ENCODE measurements at places on chromosomes 1 and 21.

- DNase-seq = no peak
Observed at GRCh38 chr21:36212513-36212780, 55.8 kb downstream of the DOP1B start.

GRCh38 chr1:235327559-235328270, at the start of gene ARID4B:
Gene ARID4B, minus strand, starts transcription at chr1:235328179. Its CDS starts 1,260 bp downstream, at chr1:235326919.
- no peak for DNase-seq

DNA sequence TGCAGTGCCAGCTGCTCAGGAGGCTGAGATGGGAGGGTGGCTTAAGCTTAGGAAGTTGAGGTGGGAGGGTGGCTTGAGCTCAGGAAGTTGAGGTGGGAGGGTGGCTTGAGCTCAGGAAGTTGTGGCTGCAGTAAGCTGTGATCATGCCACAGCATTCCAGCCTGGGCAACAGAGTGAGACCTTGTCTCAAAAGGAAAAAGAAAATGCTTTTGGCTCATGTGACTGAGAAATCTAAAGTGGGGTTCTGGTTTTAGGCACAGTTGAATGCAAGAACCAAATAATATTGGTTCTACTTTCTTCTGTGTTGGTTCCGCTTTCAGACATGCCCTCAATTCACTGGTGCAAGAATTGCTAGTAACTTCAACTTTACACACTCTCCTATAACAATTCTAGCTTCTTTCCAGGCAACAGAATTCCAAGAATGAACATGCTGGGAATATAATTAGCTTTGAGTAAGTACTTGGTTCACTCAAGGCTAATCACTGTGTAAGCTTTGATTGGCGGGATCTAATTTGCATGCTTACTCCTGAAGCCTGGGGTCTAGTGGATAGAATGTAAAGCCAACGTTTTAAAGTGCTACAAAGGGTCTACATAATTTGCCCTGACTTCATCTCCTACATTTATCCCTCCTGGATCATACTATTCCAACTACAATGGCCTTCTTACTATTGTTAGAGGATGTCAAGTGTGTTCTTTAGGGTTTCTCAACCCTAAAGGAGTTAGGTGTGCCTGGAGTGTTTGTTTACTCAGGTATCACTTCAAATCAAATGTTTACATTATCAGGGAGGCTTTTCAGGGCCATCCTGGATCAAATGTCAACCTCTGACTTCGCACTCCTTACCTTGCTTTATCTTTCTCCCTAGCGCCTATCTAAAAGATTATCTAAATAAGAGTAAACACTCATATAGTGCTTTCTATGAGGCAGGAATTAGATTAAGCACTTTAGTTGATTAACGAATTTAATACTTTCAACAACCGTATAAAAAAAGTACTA, 115.1 kb downstream of the SLC16A1 start:
- DNase-seq = no peak

DNA sequence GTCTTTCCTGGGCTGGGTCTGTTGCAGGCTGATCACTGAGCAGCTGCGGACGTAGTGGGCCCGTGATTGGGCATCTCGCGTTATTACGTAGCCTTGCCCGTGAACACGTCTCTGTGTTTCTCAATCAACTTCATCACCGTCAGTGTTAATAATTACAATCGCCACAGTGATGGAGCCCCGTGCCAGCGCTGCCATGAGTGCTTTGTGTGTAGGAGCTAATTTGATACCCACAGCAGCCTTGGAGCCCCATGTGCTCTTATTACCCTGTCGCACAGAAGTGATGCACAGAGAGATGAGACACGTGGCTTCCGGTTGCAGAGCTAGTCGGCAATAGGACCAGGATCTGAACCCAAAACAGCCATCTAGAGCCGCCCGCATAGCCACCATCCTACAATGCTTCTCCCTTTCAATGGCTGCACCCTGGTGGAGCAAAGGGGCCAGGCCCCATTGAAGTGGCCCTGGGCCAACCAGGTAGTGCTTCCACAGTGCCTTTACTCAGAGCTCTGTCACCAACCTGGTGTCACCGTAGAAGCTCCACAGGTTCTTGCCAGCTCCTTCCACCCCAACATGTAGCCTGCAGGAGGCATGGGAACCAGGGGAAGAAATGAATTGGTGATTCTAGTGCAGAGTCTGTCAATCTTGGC, 398.5 kb upstream of the VAMP3 start:
- no peak for DNase-seq

- no peak for DNase-seq
Observed at GRCh38 chr1:69702085-69702484, 134.4 kb downstream of the LRRC7 start.

GRCh38 chr1:39154553-39155421, 49.7 kb upstream of the MACF1 start:
- no peak for DNase-seq

- no peak for DNase-seq
Observed at GRCh38 chr1:99943223-99943794, 26.5 kb upstream of the SLC35A3 start.

- DNase-seq = no peak
Observed at GRCh38 chr1:72051538-72051937, 230.8 kb downstream of the NEGR1 start.

DNA sequence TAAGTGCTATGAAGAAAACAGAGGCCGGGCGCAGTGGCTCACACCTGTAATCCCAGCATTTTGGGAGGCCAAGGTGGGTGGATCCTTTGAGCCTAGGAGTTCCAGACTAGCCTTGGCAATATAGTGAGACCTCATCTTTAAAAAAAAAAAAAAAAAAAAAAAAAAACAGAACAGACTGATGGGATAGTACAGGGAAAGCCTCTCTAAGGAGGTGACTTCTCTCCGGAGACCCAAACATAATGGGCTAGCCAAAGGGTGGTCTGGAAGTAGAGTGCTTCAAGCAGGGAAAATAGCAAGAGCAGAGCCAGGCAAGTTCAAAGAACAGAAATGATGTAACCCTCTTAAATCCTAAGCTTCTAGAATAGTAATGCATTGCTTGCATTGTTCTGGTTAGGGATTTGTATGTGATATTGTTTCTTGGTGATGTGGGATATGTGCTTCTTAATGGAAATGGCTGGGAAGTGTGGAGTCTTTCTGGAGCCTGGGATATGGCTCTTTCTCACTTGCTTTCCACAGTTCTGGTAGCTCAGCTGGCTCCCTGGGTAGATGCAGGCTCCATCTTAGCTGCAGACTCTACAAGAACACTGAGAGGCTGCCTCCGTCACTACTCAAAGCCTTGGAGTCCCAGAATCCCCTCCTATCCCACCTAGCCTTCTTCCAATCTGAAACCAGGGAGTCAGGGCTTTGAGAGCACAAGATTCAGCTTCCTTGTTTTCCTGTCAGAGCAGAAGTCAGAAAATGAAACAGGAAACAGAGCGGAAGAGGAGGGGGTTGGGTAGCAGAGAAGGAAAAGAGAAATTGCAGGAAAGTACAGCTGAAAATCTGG, 1.9 kb upstream of the PIGV start:
- no peak for DNase-seq

- no peak for DNase-seq
Observed at GRCh38 chr1:17587693-17588047, 48.2 kb downstream of the ARHGEF10L start.

GRCh38 chr1:36372617-36373016, 13.1 kb downstream of the STK40 start:
- DNase-seq = no peak

DNA sequence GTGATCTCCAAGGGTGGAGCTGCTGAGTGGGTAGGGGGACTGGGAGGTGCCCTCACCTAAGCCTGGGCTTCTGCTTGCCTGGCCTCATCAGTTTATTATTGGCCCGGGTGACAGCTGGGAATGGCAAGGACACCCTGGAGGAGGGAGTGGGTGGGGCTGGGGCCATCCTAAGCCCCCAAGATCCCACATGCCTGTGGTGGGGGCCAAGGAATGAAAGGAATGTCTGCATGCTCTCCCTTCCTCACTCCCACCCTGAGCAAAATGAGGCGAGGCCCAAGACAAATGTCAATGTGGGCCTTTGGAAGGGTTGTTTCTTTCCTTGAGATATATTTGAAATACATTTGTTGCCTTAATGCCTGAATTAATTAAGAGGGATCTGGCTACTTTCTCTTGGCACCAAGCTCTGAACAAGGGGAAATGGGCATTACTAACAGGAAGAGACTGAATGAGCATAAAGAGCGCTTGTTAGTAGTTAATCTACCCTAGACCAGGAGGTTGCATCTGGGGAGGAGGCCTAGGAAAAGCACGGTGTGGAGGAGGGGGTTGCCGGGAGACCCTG, 19.7 kb upstream of the CHI3L1 start:
- no peak for DNase-seq

DNA sequence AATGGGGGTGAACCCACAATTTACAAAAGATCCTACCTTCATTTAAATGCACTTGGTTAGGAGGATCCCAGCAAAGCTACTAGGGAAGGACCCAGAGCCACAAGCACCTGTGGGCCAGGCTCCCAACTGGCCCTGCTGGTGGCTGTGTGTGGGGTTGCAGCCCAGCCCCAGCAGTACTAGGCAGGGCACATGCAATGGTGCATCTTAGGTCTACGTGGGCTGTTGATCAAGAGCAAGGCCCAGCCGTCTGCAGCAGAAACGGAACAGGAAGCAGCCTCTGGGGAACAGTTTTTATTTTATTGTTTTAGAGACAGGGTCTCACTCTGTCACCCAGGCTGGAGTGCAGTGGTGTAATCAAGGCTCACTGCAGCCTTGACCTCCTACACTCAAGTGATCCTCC, 134.1 kb upstream of the RAB4A start:
- DNase-seq = no peak

DNA sequence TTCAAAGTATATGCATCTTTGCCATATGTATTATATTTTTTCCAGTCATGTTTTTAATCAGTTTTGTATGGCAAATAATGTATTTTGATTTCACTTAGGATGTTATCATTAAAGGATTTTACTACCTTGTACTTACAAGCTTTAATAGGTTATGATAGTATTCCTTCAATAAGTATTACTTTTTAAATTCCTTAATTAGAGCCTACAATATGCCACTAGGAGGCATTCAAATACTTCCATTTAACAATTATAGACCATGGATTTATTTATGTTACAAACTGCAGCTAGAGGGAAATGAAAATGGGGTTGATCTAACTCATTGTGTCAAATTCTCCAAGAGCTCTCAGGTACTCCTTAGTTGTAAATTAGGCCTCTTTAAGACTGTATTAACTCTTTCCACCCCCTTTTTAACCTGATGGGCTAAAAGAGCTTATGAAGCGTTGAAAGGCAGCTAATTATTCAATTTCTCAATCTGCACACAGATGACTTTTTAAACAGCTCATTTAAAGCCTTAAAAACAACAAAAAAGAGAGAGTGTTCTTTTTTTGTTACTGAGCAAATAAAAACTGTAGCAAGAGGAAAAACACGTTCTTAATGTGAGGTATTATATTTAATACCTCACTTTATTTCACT, 156.2 kb downstream of the DENND1B start:
- DNase-seq = no peak

GRCh38 chr21:37771181-37771580, 145.1 kb downstream of the KCNJ6 start:
- DNase-seq = no peak

DNA sequence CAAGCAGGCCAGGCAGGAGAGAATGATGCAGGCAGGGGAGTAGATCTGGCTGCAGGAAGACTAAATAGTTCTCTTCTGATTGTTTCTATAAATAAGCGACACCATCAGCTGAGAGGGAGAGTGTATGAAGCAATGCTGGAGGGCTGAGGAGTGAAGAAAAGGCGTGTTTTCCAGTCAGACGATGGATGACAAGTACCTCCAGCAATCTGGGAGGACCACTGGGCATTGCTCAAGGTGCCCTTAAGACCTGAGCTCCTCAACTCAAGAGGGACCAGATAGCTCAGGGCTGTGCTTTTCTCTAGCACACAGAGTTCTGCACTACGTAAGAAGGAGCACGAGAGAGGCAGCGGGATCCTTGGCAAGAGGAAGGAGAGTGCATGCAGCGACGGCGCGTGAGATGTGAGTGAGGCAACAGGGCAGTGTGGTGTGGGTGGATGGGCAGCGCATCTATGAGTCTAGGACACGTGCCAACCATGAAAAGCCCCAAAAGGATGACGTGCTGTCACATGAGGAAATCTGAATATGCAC, 36.0 kb downstream of the PABPC4 start:
- peak; percentile 73 for DNase-seq

DNA sequence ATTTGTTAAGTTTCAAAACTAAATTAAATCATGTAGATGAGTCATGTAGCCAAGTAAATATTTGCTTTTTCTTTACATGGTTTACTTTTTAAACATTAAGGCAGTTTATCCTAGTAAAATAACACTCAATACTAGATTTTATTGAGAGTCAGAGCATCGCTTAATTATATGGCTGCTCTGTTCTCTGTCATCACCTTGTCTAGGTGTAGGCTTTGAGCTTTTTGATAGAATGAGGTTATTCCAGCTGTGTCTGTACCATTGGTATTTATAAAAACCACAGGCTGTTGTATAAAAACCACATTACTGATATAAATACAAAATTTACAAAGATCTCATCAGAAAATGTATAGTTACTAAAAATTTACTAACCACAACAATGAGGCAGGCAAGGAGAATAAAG, 42.5 kb upstream of the GPR52 start:
- no peak for DNase-seq

DNA sequence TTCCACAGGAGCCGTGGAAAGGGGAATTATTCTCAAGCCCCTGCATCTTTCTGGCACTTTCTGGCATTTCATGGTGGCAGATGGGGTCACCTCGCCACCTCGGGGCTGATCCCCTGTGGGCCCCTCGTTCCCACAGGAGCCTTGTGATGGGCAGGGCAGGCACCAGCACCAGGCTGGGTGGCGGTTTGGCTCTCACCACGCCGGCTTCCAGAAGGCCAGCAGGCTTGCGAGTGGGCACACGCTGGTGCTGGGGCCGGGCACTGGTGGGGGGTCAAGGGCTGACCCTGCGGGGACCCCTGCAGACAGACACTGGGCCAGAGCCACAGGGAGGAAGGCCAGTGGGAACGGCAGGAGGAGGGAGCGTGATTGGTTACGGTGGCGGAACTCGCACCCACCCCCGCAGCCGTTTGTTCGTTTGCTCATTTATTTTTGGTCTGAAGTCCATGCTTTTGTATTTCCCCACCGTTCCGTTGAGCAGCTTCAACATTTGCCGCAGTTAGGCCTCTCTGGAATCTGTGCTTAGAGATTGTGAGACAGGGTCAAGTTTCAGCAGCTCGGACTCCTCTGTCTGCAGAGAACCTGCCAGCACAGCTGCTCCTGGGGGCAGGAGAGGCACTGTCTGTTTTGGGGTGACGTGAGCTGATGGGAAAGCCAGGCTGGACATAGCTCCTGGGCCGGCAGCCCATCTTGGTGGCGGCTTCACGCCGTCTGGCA, 5.3 kb downstream of the COL18A1 start:
- no peak for DNase-seq

GRCh38 chr1:86380257-86380861, 15.8 kb downstream of the ODF2L start:
- no peak for DNase-seq
